Activated naive CD8-positive, alpha-beta T cell treated with anti-CD3 and anti-CD28 coated beads for 36 hours (primary cell): ENCODE measurements at places on chromosomes 2 and 18. TPM values are rescaled to one million over a fixed set of nuclear protein-coding genes. Genes with fewer than 3 reads are reported as not detected.
A peak's percentile ranks its signal among the peaks of the same experiment; 100 is the strongest.

Gene ABCG8
- total RNA-seq, result not detected

Gene MREG
- total RNA-seq, result 12.1 TPM

Gene NT5C1B
- not detected for total RNA-seq

Gene ABCA12
- total RNA-seq, result not detected

Gene ATP6V1C2
- not detected for total RNA-seq

Gene COL4A4
- not detected for total RNA-seq

Gene AQP12A
- not detected for total RNA-seq

DNA sequence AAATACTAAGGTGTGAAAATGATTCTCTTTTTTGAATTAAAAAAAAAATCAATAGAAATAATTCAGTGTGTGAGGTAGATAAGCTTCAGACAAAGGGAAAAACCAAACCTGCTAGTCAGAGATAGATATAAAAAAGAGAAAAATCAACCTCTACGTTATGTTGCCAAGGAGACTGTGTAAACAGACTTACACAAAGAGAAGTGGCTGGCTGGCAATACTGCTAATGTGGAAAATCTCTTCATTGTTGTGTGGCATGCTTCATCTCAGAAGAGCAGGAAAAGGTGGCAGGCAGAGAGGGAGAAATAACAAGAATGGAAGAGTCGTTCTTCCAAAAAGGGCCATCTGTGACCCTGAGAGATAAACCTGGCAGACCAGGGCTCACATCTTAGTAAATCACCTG lies 200.8 kb downstream of the SLC8A1 start:
- no peak for DNase-seq

DNA sequence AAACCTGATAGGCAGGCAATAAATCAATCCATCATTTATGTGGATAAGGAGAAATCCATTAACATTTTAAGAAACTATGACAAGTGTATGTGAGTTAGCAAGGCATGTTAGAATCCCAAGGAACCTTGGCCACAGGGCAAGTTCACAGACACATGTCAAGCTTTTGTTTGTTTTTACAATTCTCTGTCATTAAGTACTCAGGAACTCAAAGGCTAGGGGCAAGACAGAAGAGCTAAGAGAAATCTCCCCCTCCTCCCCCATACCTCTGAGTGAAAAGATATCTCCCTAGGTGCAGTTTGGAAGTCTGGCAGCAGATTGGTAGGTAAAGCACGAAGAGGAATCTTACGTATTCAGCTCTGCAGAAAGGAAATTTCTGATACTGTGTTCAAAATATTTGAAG lies 348.1 kb downstream of the IRS1 start:
- DNase-seq, result no peak

- no peak for DNase-seq
Observed at GRCh38 chr2:14125624-14126293, 506.8 kb upstream of the LRATD1 start.

GRCh38 chr2:216756435-216756834 lies 61.1 kb upstream of the IGFBP5 start:
- DNase-seq, result no peak

GRCh38 chr2:217845301-217845700 lies 157.5 kb downstream of the TNS1 start:
- DNase-seq, result no peak

DNA sequence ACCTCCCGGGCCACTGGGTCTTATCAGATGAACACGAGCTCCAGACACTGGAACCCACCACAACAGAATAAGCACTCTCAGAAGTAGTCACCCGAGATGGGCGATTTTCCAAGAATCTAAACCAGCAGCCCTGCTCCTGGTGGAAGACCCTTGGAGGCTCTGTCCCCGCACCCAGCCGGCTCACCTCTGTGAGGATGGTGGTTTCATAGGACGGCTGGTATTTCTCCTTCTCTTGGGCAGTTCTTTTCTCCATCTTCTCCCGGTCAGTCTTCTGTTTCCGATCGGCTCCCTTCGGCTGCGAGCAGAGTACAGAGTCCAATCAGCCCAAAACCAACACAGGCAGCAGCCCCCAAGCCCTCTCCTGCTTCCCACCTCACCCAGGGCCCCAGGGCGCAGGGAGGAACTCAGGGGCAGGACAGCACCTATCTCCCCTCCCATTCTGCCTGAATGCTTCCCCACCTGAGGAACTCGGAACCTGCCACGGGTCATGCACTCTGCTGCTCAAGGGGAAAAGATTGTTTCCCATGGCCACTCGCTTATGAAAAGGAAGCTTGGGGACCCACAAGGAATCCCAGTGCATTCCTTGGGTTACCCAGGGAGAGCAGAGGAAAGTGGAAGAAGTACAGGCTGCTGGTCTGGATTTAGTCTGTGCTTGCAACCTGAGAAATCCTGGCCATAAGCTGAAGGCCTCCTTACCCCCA lies 42.7 kb downstream of the TFCP2L1 start:
- no peak for DNase-seq

GRCh38 chr18:32980896-32981295 lies 208.1 kb upstream of the KLHL14 start:
- DNase-seq, result no peak

- no peak for DNase-seq
Observed at GRCh38 chr2:197674591-197674990, 796 bp downstream of the RFTN2 start.

DNA sequence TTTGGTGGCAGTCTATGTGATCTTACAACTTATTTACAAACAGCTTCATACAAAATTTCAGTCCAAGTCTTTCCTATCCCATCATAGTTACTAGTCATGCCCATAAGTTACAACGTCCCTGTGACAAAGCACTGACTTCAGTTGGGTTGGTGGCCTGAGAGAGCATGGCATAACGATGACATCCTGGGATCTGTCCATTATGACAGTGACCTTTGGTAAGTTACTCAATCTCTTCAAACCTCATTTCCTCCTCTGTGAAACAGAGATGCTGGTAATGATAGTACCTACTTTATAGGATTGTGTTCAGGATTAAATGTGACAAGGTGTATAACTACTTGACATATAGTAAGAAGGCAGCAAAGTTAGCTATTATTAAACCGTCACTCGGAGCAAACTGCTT lies 55.4 kb upstream of the ATP5MC3 start:
- DNase-seq, result no peak

DNA sequence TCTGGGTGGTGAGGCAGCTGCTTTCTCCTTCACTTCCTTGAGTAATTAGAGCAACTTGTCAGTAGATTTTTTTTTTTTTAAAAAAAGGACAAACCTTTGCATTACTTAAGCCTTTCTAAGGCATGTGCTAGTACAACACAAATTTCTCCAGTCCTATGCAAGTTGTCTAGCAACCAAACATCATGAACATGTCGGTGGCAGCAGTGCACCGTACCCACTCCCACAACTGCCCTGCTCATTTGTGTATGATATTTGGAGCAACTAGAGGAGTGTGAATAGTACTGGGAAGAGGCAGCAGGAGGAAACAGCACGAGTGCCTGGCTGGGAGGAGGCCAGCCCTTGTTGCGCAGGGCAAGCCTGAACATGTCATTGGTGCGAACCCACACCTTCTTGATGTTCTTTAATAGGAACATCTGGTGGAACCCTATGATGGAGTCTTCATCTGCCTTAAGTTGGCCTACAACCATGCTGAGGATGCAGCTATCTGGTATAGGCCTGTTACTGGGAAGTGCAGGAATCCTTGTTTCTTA lies 238.3 kb downstream of the TDRD15 start:
- no peak for DNase-seq

- no peak for DNase-seq
Observed at GRCh38 chr2:168596881-168597655, 141.0 kb downstream of the CERS6 start.

- peak; percentile 87 for DNase-seq
Observed at GRCh38 chr2:177552422-177553175, 160.0 kb downstream of the AGPS start.

GRCh38 chr2:2719015-2719414 lies 387.9 kb upstream of the MYT1L start:
- DNase-seq, result no peak
